Breast epithelium (tissue), 4 donors: ENCODE measurements at places on chromosomes 11 and 22. TPM values are rescaled to one million over a fixed set of nuclear protein-coding genes. Genes with fewer than 3 reads are reported as not detected.

Gene OR51B2
- total RNA-seq, result not detected

Gene BDNF
- 0.44 TPM for total RNA-seq

Gene NXPE2
- 1.8 TPM for total RNA-seq

GRCh38 chr22:35617137-35617755 is at the start of gene MB:
Gene MB, minus strand, starts transcription at chr22:35617329. Its CDS starts 72 bp downstream, at chr22:35617257.
- peak within 1 kb of the TSS; percentile 58 for H3K27ac ChIP-seq
- H3K36me3 ChIP-seq, result no peaks in the 10 kb centered on the region
- no peaks in the 10 kb centered on the region for H3K4me1 ChIP-seq
- H3K4me3 ChIP-seq, result no peak within 1 kb of the TSS
- H3K27me3 ChIP-seq, result no peaks in the 10 kb centered on the region

DNA sequence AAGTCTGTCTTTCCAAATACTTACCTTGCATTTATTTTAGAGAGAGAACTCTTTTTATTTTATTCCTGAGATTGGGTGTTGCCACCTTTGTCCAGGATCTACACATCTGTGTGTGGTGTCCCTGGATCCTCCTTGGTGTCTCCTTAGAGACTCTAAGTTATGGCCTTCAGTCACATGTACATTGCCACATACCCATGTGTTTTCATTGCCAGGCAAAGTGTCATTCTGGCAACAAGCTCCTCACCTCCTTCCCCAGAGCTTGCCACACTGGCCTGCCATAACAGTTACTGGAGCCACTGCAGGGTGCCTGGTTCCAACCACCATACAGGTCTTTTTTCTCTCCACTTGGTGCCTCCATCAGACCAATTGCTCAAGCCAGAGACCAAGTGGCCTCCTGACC is 379.7 kb downstream of the NTM start:
- H3K27me3 ChIP-seq, result peaks cover 7% of the 10 kb centered on the region
- H3K4me1 ChIP-seq, result no peaks in the 10 kb centered on the region
- DNase-seq, result no peak
- no peak overlapping the region for H3K27ac ChIP-seq

DNA sequence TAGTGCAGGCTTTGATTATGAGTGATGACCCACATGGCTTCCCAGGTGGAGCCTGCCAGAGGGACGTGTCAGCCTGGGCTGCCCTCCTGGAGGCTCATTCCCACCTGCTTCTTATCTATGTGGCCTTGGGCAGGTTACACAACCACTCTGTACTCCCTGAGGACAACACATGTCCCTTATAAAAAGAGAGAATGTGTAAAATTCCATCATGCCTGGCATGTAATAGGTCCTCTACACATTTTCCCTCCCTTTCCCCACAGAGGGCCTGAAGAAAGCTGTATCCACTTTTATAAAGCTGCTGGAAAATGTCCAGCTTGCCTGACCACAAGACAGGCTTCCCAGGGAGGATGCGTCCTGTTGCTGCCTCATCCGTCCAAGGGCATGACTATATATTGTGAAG is 55.0 kb upstream of the VSTM5 start:
- H3K36me3 ChIP-seq, result no peaks in the 10 kb centered on the region
- no peaks in the 10 kb centered on the region for H3K4me1 ChIP-seq
- no peak overlapping the region for H3K4me3 ChIP-seq
- H3K27ac ChIP-seq, result no peak overlapping the region
- H3K27me3 ChIP-seq, result no peaks in the 10 kb centered on the region

Gene HTR3A
- not detected for total RNA-seq

Gene FSHB
- total RNA-seq, result not detected

- no peaks in the 10 kb centered on the region for H3K4me1 ChIP-seq
- H3K27ac ChIP-seq, result no peak overlapping the region
- no peaks in the 10 kb centered on the region for H3K36me3 ChIP-seq
- DNase-seq, result no peak
- H3K4me3 ChIP-seq, result no peak overlapping the region
- no peaks in the 10 kb centered on the region for H3K27me3 ChIP-seq
Measured at GRCh38 chr11:129825380-129825779, 9.7 kb downstream of the TMEM45B start.

DNA sequence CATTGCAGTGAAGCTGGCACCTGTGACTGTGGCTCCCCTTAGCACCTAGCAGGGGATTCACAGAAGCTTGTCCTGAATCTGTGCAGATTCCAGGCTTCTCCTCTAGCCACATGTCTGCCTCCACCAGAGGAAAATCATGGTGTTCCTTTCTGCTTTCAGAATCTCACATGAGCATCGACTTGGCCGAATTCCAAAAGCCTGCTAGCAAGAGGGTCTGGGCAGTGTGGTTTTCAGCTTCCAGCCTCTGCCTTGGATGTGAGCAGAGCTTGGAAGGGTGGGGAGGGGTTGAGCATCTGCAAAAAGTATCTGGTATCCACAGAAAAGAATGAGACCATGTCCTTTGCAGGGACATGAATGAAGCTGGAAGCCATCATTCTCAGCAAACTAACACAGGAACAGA is 911.1 kb downstream of the TBC1D22A start:
- H3K27me3 ChIP-seq, result no peaks in the 10 kb centered on the region
- H3K36me3 ChIP-seq, result no peaks in the 10 kb centered on the region
- H3K27ac ChIP-seq, result no peak overlapping the region
- no peak overlapping the region for H3K4me3 ChIP-seq
- no peaks in the 10 kb centered on the region for H3K4me1 ChIP-seq

Gene RAB3IL1
- total RNA-seq, result 27.9 TPM

DNA sequence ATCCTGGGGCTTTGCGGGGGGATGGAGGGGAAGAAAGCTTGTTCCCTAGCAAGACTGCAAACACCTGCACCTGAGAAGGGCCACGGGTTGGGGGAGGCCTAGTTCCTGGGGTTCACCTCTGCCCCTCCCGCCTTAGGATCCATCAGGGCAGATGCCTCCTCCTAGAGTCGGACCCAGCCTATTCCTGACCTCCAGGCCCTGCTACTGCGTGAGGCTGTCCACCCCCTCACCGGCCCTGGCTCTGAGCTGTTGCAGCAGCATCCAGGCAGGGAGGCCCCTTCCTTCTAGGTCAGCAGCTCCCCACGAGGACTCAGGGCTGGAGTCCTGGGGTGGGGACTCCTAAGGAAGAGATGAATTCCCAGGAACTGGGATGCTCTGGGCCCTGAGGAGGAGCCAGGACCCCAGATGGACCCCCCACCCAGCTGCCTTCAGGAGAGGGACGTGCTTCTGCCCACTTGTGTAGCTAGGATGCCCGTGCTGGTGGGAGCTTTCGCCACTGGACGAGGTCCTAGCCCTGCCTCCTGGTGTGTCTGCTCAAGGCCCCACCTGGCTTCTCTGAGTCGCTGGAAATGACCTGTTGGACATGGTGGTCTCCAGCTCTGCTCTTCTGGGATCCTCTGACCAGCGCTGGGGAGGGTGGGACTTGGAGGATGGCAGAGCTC is 10.3 kb downstream of the MRGPRF start:
- no peaks in the 10 kb centered on the region for H3K27me3 ChIP-seq
- H3K27ac ChIP-seq, result peak overlapping the region; percentile 79
- no peaks in the 10 kb centered on the region for H3K4me1 ChIP-seq
- H3K4me3 ChIP-seq, result no peak overlapping the region
- DNase-seq, result no peak
- no peaks in the 10 kb centered on the region for H3K36me3 ChIP-seq

GRCh38 chr11:68076371-68077042 is 37.7 kb downstream of the TCIRG1 start:
- no peaks in the 10 kb centered on the region for H3K27me3 ChIP-seq
- no peak overlapping the region for H3K4me3 ChIP-seq
- no peaks in the 10 kb centered on the region for H3K36me3 ChIP-seq
- H3K4me1 ChIP-seq, result no peaks in the 10 kb centered on the region
- H3K27ac ChIP-seq, result no peak overlapping the region
- DNase-seq, result no peak

GRCh38 chr22:45688600-45689080 is 17.0 kb downstream of the ATXN10 start:
- no peaks in the 10 kb centered on the region for H3K36me3 ChIP-seq
- peaks cover 6% of the 10 kb centered on the region for H3K4me1 ChIP-seq
- H3K27me3 ChIP-seq, result no peaks in the 10 kb centered on the region
- DNase-seq, result no peak
- no peak overlapping the region for H3K4me3 ChIP-seq

Gene DGCR6
- total RNA-seq, result 11.5 TPM

GRCh38 chr22:46963672-46964545 is 201.5 kb downstream of the TBC1D22A start:
- no peaks in the 10 kb centered on the region for H3K36me3 ChIP-seq
- no peak overlapping the region for H3K4me3 ChIP-seq
- no peaks in the 10 kb centered on the region for H3K27me3 ChIP-seq
- no peak for DNase-seq
- no peaks in the 10 kb centered on the region for H3K4me1 ChIP-seq

Gene KCNJ5
- total RNA-seq, result 2.8 TPM

DNA sequence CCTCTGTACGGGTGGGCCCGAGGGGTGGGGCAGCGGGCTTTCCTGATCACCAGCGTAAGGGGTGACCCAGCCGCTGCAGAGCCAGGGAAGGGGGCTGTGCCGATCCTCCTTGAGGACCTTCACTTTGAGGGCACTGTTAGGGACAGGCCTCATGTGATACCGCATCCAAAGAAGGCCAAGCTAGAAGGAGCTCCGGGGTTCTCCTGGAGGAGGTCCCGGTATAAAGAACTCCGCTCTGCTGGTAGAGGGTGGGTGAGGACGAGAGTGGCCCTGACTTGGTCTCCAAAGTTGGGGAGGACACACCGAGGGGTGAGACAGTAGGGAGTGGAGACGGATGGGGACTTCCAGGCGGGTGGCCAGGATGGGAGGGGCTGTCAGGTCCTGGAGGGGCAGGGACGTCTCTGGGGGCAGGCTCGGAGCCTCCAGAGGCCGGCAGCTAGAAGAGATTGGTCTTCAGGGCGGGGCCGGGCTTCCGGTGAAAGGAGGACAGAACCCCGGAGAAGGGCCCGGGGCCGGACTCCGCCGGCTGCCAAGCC is 4.6 kb downstream of the PHOX2A start:
- H3K27me3 ChIP-seq, result peaks cover 22% of the 10 kb centered on the region
- H3K27ac ChIP-seq, result peak overlapping the region; percentile 52
- no peaks in the 10 kb centered on the region for H3K36me3 ChIP-seq
- peak overlapping the region; percentile 17 for H3K4me3 ChIP-seq
- peak; percentile 46 for DNase-seq

DNA sequence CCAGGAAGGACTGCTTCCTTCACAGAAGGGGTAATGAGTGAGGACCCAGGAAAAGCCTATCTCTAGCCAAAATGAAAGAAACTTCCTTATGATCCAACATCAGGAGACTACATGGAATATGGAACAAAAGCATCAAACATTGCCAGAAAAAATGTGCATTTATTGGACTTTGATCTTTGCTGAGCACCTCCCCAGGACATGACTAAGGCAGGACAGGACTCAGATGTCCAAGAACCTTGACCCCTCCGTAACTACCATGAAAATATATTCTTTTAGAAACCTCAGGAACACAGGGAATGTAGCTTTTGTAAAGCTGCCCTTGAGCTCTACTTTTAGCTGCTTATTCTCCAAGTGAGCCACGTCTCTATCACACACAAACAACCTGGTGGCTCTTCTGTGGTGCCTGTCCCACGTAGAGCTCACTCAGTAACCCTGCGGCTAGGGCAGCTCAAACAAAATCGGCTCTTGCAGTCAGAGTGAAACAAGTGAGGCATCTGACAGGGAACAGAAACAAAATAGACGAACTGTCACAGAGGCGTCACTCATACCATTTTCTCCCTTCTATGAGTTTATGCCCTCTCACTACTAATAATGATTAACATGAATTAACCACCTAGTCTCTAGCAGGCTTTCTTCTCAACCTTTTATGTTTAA is 471.5 kb upstream of the API5 start:
- no peaks in the 10 kb centered on the region for H3K4me1 ChIP-seq
- no peak overlapping the region for H3K4me3 ChIP-seq
- no peak for DNase-seq
- H3K27ac ChIP-seq, result no peak overlapping the region
